ENCODE measurements at places on chromosomes 3 and 15.

- DNase-seq: no peak
These were observed 68.4 kb downstream of the HERC1 start for GRCh38 chr15:63765338-63765737.

DNA sequence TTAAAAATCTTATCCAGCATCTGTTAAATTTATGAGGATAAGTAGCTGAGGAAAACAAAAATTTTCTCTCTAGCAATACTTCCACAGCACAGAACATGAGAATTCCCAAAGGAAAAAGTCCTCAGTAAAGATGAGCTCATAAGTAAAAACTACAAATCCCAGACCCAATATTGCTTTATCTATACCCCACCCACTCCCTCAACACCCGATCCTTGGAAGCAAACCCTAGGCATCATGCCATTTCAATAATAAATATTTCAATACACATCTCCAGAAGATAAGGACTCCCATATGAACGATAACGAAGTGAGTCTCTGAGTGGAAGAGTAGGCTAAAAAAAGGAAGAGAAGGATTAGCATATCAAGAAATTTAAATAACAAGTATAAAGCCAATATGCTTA lies 8.3 kb upstream of the PRR20G start:
- no peak for DNase-seq

GRCh38 chr3:142088522-142088921 lies 60.8 kb downstream of the TFDP2 start:
- no peak for DNase-seq

- DNase-seq: no peak
These were observed 31.6 kb downstream of the ZNF654 start for GRCh38 chr3:88090681-88091080.

- no peak for DNase-seq
These were observed 363.6 kb downstream of the NLGN1 start for GRCh38 chr3:173761161-173761560.

- no peak for DNase-seq
These were observed 232.0 kb upstream of the HES1 start for GRCh38 chr3:193903966-193904365.

DNA sequence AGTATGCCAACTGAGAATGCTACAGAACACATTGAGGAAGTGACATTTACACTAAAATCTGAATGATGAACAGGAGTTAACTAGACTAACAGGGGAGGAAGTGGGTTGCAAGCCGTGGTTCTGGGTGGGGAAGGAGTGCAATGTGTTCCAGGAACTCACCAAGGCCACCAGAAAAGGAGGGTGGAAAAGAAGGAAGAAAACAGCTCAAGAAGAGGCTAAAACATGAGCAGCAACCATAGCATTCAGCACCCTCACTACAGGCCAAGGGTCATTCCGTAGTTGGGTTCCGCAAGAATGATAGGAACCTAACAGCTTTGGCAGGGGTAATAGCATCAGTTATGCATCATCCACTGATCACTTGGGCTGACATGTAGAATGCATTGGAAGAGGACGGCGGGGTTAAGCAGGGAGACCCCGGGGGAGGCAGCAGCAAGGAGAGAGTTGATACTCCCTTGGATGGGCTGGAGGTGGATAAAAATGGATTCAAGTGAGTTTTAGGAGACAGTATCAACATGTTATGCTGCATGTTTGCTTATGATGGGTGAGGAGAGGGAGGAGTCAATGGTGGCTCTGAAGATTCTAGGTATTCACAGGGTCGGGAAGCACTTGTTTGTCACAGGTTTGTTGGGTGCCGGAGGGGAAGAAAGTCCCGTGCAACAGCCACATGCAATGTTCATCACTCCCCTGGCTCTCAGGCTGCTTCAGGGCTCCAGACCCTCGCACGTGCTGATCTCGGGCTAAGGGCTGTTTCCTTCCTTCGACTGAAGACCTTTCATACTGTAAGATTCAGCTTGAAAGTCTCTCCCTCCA lies 53.2 kb downstream of the LIPC start:
- DNase-seq: no peak

GRCh38 chr15:81074773-81075172 lies 59.3 kb upstream of the CFAP161 start:
- DNase-seq: no peak

- DNase-seq: no peak
These were observed 80.1 kb downstream of the EOMES start for GRCh38 chr3:27641888-27642601.

GRCh38 chr15:60396958-60397771 lies 621 bp downstream of the ANXA2 start:
- no peak for DNase-seq

GRCh38 chr3:156978481-156978961 lies 152.4 kb downstream of the LEKR1 start:
- DNase-seq: no peak

DNA sequence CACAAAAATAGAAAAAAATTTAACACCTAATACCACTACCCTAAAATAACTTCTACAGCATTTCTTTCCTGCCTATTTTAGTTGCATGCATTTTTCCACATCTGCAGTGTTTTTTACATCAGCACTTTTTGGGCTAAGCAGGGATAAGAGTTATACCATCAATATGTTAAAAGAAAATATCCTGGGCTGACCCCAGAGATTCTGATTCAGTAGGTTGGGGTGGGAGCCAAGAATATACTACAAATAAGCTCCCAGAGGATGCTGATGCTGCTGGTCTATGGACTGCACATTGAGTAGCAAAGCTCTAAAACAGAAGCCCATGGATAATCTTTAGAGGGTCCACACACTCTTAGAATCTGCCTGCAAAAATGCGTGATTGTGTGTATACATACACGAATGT lies 14.8 kb downstream of the FYCO1 start:
- DNase-seq: no peak

GRCh38 chr3:41742121-41742520 lies 219.8 kb downstream of the ULK4 start:
- DNase-seq: no peak

DNA sequence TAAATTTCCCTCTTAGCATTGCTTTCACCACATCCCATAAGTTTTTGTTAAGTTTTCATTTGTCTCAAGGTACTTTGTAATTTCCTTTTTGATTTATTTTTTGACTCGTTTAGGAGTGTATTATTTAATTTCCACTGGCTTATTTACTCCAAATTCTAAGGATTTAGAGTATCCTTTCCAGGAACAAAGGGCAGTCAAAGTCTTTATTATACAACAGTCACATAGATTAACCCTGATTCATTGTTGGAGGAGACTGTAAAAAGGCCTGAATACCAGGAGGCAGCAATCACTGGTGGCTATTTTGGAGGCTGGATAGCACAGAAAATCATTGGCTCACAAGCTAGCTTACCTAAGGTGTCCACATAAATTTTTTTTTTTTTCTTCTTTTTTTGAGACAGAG lies 39.9 kb downstream of the OIP5 start:
- DNase-seq: no peak

All from posterior cingulate gyrus (tissue), 11 donors.